ENCODE measurements at places on chromosomes 11 and 22.

- DNase-seq: no peak
Measured at GRCh38 chr11:35683728-35684339, 21.3 kb downstream of the TRIM44 start.

GRCh38 chr11:73140213-73141030 lies 1.7 kb downstream of the FCHSD2 start:
- no peak for DNase-seq

DNA sequence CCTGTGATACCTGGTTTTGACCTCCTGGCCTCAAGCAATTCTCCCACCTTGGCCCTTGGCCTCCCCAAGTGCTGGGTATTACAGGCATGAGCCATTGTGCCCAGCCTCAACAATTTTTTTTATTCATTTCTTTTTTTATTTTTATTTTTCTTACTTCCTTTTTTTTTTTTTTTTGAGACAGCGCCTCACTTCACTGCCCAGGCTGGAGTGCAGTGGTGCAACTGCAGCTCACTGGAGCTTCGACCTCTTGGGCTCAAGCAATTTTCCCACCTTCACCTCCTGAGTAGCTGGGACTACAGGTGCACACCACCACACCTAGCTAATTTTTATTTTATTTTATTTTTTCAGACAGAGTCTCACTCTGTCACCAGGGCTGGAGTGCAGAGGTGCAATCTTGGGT lies 25.5 kb upstream of the CECR2 start:
- DNase-seq: no peak

GRCh38 chr11:111795334-111795985 lies 29.3 kb upstream of the PPP2R1B start:
- no peak for DNase-seq

DNA sequence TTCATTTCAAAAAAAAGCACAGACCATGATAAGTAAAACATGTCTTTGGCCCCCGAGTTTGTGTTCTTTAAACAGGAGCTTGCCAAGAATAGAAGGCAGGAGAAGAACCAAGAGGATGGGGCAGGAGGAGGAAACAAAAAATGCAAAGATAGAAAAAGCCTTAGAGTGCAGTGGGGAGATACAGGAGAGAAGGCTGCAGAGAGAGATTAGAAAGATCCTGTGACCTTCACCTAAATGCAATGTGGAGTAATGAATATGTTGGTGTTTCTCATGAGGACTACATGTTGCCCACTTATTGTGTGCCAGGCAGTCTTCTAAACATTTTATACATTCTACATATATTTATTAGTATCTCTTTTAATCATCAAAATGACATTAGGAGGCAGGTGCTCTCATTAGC lies 2.3 kb upstream of the APLNR start:
- no peak for DNase-seq

- DNase-seq: no peak
Measured at GRCh38 chr11:93370260-93370659, 39.7 kb downstream of the DEUP1 start.

DNA sequence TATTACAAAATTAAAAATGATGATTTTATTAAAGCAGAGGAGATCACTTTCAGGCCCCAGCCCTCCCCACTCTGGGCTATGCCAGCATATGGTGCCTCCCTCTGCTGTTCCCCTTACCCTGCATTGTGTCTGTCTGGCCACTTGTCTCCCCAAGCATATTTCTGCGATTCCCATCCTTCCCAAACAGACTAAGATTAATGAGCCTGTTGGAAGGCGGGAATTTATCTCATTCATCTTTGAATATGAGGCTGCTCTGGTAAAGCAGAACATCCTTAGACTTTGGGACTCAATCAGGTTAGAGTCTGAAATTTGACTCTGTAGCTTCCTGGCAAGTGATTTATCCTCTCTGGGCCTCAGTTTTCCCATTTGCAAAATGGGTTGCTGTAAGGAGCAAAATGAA lies 25.7 kb downstream of the AMPD3 start:
- DNase-seq: no peak

- DNase-seq: no peak
Measured at GRCh38 chr11:123624974-123625373, 29.4 kb downstream of the SCN3B start.

- DNase-seq: no peak
Measured at GRCh38 chr11:128303383-128303782, 284.0 kb downstream of the ETS1 start.

DNA sequence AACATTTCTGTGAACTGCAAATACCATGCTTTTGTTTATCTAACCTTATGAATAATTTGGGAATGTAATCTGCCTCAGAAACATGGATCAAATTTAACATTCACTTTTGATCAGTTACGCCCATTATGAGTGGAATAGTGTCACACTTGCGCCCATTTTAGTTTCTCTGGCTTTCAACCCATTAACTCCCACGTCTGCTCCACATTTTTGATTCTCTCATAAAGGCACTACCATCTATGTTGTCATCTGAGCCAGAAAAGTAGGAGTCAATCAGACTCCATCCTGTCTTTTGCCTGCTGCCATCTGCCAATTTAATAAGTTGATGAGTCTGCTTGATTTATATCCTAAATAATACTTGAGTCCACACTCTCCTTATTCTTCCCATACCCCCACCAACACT lies 1090.7 kb downstream of the DLG2 start:
- no peak for DNase-seq

DNA sequence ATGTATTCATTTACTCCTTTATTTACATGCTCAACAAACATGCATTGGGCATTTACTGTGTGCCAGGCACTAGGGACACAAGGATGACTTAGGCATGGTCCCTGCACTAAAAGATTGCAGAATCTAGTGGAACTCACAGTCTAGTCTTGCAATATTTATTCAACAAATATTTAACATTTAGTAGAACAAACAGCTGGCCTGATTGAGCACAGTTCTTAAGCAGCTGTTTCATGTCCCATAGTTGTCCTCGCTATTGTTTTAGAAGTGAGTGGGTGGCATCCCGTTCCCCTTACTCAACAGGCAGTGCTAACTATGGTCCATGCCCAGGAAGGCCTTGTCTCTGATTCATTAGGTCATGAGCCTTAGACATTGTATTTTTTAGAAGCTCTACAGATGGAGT lies 459.9 kb upstream of the CADM1 start:
- no peak for DNase-seq

DNA sequence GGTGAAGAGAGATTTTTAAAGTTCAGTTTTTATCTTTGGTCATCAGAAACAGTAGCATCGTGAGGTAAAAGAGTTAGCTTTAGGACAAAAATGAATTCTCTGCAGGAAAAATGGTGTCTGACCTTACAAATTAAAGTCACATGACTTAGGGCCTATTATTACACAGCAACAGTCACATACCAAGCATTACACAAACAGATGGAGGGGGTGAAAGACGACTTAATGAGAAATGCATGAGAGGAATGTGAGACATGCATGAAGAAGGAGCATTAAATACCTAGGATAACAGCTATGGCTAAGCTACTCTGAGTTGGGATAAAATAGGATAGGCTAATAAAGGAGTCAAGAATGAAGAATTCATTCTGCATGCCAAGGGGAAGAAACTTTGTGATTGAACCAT lies 77.5 kb downstream of the BLID start:
- DNase-seq: no peak

GRCh38 chr11:82811369-82811768 lies 77.7 kb upstream of the FAM181B start:
- DNase-seq: no peak

DNA sequence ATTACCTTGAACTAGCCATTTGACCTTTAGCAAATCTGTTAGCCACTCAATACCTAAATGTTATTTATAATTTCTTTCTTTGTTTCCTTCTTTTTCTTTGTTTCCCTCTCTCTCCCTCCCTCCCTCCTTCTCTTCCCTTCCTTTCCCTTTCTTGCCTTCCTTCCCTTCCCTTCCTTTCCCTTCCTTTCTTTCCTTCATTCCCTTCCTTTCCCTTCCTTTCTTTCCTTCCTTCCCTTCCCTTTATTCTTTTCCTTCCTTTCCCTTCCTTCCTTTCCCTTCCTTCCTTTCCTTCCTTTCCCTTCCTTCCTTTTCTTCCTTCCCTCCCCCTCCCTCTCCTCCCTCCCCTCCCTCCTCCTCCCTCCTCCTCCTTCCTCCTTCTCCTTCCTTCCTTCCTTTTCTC lies 75.7 kb upstream of the KCNA4 start:
- DNase-seq: no peak

DNA sequence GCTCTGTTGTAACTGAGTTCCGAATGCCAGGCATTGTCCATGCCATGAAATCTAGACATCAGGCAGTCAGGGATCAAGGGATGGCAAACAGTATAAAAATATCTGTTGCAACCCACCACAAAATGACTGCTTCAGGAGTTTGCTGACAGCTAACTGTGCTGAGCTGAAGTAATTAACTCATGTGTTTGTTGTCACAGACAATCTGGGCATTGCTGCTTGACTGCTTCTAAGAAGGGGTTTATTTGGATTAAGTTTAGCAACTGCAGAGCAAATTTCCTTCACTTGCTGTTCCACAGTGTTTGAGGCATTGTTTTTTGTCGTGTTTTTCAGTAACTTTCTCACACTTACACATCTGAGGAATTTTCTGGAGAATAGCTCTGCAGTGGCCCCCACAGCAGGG lies 30.4 kb downstream of the BSX start:
- no peak for DNase-seq

GRCh38 chr11:101444851-101445250 lies 139.0 kb downstream of the TRPC6 start:
- DNase-seq: no peak

DNA sequence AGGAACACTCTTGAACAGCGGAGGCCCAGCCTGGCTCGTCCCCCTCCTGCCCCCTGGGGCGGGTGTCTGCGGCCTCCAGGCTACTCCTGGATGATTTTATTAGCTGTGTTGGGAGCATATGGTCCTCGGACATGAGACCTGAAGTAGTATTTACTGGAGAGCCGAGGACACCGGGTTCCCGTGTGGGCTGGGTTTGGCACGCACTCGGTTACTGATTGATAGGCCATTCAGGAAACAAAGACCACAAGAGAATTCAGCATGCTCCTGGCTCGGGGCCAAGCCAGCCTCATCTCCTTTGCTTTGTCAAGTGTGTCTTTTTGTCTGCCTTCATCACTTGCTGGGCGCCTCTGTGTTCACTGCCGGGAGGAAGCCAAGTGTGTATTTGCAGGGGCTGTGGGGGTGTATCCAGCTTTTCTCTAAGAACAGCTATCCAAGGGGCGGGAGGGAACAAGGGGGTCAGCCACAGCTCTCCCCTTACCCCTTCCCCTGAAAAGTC lies 9.7 kb downstream of the FXYD2 start:
- DNase-seq: peak; percentile 70

- DNase-seq: no peak
Measured at GRCh38 chr11:9302448-9302847, 11.9 kb downstream of the TMEM41B start.

DNA sequence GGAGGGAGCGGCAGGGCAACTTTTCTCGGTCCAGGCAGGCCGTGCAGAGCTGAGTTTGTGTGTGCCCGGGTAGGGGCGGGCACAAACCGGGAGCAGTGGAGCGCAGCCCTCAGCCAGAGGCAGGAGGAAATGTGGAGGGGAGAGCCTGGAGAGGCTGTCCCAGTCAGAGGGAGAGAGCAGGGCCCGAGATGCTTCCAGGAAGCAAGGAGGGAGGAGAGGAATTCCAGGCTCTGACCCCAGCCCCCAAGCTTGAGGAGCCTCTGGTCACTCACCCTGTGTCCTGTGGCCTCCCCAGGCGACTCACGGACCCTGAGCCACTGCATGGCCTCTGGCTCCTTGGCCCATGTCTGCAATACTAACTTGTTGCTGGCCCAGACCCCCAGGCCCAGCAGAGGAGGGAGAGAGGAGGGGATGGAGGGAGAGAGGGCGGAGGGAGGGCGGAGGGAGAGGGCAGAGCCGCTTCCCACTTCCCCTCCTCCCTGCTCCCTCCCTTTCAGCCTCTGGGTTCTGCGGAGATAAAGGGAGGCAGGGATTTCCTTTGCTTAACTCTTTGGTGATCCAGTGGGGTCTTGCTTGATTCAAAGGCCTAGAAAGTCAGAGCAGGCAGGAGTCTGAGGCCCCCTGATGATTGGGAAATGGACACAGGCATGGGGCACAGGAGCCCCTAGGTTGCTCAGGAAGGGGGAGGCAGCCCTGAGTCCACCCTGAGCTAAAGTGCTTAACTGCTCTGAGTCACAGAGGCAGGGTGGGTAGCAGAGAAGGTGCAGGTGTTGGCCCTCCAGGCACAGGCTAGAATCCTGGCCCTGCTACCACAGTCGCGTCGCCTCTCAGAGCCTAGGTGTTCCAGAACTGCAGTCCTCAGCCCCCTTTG lies at the start of gene C1QTNF6:
C1QTNF6 (minus strand) TSS at position 357 of the 871 bp plus-strand sequence; CDS start at position 323, 34 bp downstream.
- DNase-seq: no peak

DNA sequence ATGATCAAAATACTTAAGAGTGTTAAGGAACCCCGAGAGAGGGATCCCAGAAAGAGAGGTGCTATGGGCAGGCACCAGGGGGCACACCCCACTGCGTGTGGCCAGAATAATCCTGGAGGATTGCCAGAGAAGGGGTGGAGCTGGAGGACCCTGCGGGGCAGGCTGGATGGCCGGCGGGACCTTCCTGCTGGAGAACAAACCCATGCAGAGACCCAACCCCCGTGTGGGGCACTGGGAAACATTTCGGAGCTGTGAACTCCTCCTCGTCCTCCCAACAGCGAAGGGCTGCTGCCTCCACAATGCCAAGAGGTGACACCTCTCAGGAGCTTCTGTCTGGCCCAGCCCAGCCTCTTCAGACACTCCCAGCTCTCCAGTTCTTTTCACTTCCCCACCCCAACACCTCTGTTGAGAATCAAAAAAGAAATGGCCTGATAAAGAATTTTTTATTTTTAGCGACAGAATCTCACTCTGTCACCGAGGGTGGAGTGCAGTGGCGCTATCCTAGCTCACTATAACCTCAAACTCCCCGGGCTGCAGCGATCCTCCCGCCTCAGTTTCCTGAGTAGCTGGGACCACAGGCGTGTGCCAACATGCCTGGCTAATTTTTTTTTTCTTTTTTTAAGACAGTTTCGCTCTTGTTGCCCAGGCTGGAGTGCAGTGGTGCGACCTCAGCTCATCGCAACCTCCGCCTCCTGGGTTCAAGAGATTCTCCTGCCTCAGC lies 25.6 kb downstream of the RHOD start:
- no peak for DNase-seq

DNA sequence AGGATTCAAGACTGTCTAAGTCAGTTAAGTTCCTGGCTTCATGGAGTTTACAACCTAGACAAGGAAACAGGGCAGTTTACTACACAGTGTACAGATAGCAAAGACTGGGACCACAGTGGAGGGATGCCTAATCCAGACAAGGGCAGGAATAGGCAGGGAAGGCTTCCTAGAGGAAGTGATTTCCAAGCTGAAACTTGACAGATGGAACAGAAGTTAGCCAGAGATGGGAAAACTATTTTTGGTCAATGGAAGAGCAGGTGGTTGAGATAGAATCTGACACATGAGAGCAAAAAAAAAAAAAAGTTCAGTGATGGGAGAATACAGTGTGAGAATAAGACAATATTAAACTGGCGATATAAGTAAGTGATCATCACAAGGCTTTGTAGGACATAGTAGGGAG lies 1.3 kb downstream of the COA4 start:
- DNase-seq: no peak

- no peak for DNase-seq
Measured at GRCh38 chr11:112734207-112734606, 227.0 kb upstream of the NCAM1 start.

- DNase-seq: no peak
Measured at GRCh38 chr11:61639816-61640443, 40.3 kb upstream of the DAGLA start.

GRCh38 chr11:102322560-102322959 lies 5.3 kb downstream of the BIRC3 start:
- no peak for DNase-seq
